ENCODE measurements at places on chromosomes 4 and X.
A peak's percentile ranks its signal among the peaks of the same experiment; 100 is the strongest.

- no peak for DNase-seq
These were observed 25.9 kb upstream of the NDNF start for GRCh38 chr4:121098266-121098665.

GRCh38 chrX:118257781-118258180, 88.1 kb upstream of the WDR44 start:
- DNase-seq: no peak

- no peak for DNase-seq
These were observed 668.2 kb upstream of the NDST4 start for GRCh38 chr4:115781528-115782146.

GRCh38 chr4:108110450-108110849, 58.3 kb downstream of the LEF1 start:
- no peak for DNase-seq

DNA sequence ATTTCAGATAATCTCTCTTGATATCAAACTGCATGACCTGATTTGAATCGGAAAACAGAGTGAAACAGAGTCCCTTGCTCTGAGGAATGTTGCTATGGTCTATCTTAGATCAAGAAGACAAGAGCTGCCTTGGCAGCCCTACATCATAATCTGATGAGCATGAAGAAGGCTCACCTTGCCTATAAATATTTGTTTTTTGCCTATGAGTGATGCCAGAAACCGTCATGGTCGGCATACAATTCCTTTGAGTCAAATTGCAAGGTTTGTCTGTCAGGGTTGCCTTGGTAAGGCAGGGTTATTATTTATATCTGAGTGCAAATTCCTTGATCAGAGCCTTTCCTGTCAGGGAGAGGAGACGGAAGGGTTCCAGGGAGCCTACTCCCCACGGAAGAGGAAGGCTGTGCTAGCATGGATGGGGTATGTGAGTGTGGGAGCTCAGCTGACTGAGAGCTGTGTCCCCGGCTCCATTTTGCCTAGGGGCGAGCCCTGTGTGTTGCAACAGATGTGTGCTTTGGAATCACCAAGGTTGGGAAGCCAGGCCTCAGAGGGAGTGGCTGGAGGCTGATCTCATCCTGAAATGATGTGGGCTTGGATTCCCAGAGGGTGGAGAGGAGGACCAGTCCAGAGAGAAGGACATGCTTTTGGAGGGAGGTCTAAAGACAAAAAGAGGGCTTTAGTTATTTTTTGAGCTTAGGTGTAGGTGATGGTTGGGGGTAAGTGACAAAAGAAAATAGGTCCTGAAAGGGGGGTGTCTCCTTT, 43.6 kb downstream of the RTL9 start:
- DNase-seq: no peak

GRCh38 chr4:78237360-78237759, 180.2 kb downstream of the FRAS1 start:
- no peak for DNase-seq

DNA sequence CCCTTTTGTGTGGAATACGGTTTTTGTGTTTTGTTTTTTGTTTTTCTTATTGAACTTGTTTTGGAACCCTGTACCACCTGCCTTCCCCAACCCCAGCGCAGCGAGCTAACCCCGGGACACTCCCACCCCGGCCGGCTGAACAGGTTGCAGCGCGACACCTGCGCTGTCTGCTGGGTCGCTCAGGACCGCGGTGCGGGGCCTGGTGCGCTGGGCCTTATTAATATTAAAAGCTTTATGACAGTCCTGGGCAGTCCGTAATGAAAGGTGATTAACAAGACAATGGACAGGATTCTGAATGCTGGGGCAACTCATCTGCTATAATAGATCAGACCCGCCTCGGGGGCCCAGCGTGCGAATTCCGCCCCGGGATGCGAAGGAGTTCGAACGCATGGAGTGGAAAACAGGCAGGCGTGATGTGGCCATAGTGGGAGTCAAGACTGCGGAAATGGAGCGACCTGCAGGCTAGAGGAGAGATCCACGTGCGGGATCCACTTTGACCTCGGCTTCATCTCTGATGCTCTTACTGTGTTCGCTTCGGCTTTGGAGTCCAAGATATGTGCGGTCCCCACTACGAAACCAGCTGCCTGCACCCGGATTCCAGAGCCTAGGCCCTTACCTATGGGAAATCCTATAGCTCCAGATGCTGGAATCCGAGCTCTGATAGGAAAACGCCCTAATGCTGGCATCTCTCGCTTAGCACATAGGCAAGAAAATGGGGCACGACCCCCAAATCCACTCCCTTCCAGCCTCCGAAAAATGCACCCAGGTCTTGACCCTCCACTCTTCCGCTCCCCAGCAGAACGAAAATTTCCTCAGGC, 69.0 kb upstream of the TMEM33 start:
- DNase-seq: no peak

- DNase-seq: no peak
These were observed 144.9 kb downstream of the SPANXA1 start for GRCh38 chrX:141439651-141440050.

- peak; percentile 19 for DNase-seq
These were observed 650.8 kb downstream of the PCDH7 start for GRCh38 chr4:31370866-31371465.

DNA sequence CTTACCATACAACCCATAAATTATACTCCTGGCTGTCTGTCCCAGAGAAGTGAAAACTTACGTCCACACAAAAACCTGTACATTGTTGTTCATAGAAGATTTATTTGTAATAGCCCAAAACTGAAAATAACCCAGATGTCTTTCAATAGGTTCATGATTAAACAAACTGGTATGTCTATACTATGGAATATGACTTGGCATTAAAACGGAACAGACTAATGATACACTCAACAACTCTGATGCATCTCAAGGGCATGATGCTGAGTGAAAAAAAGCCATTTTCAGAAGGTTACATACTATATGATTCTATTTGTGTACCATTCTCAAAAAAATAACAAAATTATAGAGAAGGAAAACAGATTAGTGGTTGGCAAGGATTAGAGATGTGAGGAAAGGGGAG, 11.6 kb upstream of the MND1 start:
- DNase-seq: no peak

DNA sequence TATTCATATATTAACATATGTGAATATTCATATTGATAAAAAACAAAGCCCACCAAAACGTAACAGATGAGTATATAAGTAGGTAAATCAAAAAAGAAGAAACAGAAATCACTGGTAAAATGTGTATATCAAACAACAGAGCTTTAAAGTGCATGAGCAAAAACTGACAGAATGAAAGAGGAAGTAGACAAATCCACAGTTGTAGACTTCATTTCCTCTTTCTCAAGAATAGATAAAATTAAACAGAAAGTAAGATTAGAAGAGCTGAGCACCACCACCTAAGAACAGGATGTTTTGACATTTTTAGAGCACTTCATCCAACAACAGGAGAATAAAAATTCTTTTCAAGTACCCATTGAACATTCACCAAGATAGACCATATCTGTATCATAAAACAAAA, 64.6 kb downstream of the CNKSR2 start:
- no peak for DNase-seq

DNA sequence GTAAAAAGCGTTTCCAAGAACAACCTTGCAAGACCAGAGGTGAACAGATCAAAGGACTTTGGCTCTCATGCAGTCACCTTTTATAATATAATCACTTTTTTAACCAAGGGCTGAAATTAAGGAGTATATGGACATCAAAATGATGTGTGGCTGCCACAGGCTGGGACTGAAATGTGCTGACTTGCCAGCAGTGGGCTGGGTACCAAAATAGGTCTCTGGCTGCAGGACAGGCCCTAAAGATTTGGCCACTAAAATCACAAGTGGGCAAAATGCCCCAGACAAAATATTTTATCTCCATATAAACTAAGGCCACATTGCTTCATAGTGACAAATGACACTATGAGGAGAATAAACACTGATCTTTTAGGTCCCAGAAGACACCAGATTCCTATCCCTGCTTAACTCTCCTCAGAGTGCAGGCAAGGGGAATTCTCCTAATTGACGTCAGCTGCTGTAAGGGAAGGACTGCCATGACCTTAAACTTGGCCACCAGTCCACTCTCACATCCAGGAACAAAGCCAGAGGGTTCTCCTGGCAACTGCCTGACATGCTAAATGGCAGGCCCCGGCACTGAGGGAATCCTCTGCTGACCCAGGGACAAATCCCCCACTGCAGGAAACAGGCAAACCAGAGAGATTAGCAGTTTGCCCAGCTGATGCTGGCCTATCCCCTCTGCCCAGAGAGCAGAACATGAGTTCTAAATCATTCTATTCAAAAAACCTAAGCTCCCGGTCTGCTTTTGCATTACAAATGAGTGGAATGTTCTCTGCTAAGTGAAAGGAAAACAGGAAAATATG, 155.8 kb downstream of the PPP3CA start:
- DNase-seq: no peak

DNA sequence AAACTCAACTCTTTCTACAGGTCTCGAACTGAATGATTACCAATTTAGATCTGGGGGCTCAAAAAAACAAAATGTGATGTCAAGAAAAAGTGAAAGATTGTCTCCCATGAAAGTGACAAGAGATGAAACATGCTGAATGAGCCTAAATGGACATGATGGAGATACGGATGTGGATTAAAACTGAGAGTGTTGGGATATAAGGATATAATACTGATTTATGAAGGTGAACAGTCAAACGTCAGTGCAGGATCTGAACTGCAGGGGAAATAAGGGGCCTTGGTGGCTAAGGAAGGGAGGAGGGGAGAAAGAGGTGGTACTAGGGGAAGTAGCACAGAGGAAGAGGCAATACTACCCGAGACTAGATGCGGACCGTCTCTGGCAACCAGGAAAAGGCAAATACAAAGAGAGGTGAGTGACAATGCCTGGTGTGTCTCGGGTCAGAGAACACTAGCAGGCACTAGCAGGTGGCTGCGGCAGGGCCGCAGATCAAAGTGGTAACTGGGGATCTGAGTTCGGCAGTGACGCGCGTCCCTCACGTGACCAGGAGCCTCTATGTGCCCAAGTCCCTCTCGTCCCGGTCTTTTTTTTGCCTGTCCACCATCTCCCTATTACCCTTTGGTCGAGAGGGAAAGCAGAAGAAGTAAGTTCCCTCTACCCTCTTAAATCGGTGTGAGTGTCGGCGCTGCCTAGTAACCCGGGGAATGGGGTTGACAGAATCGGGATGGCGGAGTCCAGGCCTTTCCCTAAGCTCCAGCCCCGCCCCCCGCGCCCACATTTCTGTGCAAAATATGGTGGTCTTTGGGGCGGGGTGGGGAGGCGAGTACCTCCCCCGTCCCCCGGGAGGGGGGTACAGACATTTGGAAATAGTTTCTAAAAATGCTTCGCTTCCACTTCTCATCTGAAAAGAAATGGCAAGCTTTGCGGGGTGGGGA, at the start of gene TCEAL1:
Gene TCEAL1, plus strand, starts transcription at position 590 of the 932 bp plus-strand sequence. CDS start 942 bp downstream, outside the sequence.
- peak; percentile 66 for DNase-seq

DNA sequence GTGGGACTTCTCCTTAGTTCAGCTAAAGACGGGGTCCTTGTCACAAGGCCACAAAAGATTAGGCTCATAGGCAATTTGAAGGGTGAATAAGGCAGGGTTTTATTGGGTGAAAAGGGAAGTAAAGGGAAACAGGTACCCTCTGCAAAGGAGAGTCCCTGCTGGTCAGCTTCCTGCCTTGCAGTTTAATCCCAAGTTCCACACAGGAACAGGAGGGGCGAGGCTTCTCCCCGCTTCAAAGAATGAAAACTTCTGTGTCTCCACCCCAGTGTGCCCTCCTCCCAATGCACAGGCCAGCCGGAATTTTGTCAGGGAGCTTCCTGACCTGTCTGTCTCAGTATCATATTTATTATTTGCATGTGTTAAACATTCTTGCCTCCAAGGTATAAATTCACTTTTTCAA, 37.1 kb downstream of the ITM2A start:
- DNase-seq: no peak

DNA sequence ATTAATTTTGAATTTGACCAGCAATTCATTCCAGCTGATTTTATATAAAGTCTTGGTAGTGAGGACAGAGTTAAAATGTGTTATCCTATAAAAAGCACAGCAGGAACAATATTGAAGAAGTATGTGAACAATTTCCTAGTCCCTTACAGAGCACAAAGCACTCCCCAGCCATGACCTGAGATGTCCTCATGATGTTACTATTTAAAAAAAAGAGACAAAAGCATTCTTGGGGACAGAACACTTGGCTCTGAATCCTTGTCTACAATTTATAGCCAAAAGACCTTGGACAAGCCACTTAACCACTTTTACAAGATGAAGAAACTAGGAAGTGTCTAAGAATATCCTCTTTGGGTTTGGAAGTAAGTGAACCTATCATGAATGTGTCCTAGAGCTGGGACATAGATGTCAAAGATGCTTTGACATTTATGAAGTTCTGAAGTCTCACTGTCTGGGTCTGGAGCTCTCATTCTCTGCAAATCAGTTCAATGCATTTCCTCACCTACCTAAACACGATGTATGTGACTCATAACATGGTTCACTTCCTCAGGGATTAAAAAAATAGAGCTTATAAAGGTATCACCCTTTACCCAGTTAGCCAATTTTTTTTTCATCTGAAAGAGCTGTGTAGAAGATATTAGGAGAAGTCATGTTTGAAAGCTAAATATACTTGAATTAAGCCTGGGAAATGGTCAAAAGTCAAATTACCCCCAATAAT, 61.4 kb downstream of the IGFBP7 start:
- no peak for DNase-seq

- no peak for DNase-seq
These were observed 66.9 kb upstream of the PLAC1 start for GRCh38 chrX:134725103-134725690.

GRCh38 chr4:66777097-66777496, 768.2 kb downstream of the CENPC start:
- no peak for DNase-seq

DNA sequence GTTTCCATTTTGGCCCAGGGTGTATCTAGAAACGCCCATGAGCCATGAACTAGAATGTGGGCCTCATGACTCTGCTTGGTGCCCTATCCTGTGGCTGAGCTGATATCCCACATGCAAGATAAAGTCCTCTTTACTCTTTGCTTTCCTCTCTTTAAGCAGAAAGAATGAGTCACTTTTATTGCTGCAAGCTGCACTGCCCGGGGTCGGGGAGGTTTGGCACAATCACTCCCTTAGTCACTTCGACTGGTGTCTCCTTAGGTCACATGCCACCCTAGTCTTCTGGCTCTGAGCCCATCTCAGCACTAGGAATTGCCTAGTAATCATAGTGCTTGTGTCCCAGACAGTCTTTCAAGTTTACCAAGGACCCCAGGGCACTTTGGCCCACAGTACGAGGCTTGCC, 75.1 kb upstream of the CXorf66 start:
- no peak for DNase-seq

DNA sequence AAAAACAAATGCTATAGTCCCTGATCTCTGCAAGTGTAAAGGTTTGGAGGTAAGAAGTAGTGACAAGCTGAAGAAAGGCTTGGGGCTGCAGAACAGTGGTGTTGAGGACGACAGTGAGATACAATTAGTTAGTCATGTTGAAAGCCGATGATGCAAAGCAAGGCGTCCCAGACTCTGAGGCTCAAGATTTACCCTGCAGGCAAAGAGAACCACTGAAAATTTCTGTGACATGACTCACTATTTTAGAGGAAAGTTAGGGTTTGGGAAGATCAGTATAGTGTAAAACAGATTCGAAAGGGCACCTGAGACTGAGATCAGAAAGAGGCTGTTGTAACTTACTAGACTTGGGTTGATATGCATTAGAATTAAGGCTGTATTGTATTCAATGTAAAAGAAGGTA, 281.3 kb upstream of the FTHL17 start:
- no peak for DNase-seq

Measured in SHP77 (cell line).